ENCODE measurements at places on chromosomes 12 and 14.

GRCh38 chr12:125406131-125406530 is 340.9 kb downstream of the AACS start:
- DNase-seq: peak; percentile 16

- DNase-seq: no peak
Measured at GRCh38 chr12:110010853-110011723, 11.9 kb downstream of the ANKRD13A start.

DNA sequence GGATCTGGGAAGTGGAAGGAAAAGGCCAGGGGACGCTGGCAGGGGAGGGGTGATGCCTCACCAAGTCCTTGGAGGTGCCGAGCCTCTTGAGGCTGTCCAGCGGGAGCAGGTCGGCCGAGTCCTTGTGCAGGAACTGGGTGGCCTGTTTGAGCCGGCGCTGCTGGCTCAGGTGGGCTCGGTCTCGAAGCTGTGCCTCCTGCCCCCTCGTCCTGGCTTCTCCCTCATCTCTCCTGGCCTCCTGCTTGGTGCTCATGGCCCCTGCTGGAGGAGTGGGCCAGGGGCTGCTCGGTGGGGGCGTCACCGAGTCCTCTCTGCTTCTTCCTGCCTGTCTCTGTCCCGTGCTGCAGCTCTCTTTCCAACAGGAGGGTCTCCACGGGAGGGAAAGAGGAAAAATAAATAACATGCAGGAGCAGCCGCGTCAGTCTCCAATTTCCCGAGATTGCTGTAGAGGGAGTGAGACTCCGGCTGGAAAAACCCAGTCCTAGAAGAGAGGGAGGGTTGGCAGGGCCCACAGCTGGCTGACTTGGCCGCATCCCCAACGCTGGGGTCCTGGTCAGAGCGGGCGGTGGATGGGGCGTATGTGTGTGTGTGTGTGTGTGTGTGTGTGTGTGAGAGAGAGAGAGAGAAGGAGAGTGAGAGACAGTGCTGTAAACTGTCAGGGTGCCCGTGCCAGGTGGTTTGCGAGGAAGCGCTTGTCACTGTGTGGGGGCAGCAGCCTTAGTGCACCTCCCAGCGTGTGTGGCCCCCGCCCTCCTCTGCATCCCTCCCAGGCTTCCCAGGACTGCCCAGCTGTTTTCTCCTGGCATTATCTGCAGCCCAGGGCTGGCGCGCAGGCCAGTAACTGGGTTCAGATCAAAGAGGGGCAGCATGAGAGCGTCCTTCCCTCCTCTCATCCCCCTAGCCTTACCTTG is at the start of gene NRIP2:
NRIP2 (minus strand) TSS at position 455 of the 911 bp plus-strand sequence; CDS start at position 403, 52 bp downstream.
- DNase-seq: no peak

DNA sequence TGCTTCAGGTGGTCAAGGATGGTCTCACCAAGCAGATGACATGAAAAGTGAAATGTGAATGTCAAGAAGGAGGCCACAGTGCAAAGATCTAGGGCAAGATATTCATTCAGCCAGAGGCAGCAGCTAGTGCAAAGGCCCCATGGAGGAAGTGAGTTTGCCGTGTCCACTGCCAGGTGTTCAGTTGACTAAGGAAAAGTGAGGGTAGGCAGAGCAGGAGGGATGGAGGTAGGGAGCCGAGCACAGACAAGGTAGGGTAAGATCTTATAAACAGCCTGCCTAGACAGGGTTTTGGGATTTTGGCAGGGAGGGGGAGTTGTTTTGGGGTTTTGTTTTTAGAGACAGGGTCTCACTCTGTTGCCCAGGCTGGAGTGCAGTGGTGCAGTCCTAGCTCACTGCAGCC is 11.9 kb downstream of the PPP2R5C start:
- no peak for DNase-seq

DNA sequence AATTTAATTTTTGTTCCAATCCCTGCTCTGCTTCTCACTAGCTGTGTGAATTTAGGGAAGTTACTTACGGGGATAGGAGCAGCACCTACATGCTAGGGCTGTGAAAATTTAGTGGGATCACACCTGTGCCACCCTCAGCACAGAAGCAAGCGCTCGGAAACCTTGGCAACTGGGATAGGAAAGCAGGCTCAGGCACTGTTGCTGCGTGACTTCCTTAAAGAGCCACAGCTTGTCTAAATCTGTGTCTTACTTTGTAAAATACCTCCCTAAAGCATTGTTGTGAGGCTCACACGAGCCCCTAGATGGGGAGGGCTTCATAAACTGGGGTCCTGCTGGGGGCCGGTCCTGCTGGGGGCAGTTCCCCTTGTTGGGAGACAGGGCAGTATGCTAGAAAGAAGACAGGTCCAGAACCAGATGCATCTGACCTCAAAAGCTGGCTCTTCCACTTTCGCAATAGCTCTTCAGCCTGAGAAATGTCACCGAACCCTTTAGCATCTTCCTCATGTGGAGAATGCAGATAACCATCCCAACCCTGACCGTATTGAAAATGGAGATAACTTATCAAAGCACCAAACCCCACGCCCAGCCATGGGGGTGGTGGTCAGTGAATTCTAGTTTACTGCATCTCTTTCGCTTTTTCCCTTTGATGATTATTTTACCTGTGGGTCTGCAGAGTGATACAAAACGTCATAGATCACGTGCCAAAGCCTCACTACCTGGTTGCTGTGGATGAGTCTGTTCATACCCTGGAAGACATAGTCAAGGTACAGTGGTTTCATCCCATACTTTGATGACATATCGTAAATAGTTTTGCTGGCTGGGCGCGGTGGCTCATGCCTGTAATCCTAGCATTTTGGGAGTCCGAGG is 54.1 kb downstream of the AK7 start:
- DNase-seq: no peak

DNA sequence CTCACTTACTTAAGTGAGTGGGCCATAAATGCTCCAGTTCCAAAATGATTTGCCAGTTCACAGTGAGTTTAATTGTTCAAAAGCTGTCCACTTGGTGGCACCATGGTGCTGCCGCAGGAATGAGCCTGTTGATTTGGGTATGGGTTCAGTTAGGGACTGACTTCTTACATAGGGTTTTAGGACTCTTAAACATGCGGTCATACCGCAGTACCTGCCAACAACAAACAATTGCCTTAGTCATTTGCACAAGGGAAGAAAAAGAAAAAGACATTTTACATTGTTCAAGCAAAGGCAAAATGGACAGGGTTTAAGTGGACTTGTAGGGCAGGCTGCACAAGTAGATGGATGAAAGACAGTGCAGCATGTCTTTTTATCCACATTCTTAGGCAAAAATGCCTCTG is 80.0 kb upstream of the DBX2 start:
- DNase-seq: peak; percentile 58

DNA sequence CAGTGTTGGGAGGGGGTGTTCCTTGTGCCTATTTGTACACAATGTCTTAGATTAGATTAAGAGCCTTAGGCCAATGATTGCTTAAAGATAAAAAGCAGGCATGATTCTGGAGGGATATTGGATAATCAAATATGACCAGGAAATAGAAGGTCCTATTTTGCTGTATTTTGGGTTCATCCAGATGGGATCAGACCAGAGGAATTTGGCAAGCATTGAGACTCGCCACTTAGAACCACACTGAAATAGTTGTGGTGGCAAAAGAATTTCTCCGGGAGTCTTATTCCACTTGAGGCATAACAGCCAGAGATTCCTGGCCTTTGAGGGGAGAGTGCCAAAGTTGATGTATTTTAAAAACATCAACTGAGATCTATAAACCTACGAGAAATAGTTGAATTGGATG is 327.2 kb downstream of the RAD51B start:
- no peak for DNase-seq

DNA sequence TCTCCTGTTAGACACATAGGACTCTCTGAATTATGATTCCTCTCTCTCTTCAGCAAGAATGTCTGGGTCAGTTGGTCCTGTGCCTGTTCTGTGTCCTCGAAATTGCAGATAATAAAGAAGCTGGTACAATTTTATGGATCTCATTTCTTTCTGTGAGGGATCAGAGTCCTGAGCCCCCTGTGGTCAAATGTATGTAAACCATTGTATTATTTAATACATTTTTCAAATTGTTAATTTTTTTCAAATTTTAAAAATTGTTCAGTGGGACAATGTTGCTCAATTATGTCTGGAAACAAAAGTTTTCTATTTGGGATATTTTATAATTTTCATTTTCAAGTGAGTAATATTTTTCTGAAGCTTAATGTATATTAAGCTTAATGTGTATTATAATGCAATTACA is 513.5 kb downstream of the CCER1 start:
- DNase-seq: no peak

GRCh38 chr14:65101631-65102440 is 481 bp downstream of the MAX start:
- no peak for DNase-seq

GRCh38 chr14:75301666-75302325 is 23.2 kb downstream of the FOS start:
- no peak for DNase-seq

DNA sequence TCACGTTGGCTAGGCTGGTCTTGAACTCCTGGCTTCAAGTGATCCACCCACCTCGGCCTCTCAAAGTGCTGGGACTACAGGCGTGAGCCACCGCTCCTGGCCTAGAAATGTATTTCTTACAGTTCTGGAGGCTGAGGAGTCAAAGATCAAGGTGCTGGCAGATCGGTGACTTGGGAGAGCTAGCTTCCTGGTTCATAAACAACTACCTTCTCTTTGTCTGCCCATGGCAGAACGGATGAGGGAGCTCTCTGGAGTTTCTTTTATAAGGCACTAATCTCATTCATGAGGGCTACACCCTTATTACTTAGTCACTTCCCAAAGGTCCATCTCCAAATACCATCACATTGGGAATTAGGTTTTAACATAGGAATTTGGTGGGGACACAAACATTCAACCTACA is 38.9 kb downstream of the SLC17A8 start:
- no peak for DNase-seq

GRCh38 chr12:38771871-38772270 is 133.5 kb downstream of the CPNE8 start:
- DNase-seq: peak; percentile 27

- DNase-seq: no peak
Measured at GRCh38 chr12:111261911-111262676, 106.8 kb downstream of the PHETA1 start.

GRCh38 chr12:76547526-76547925 is 12.0 kb downstream of the OSBPL8 start:
- DNase-seq: no peak

DNA sequence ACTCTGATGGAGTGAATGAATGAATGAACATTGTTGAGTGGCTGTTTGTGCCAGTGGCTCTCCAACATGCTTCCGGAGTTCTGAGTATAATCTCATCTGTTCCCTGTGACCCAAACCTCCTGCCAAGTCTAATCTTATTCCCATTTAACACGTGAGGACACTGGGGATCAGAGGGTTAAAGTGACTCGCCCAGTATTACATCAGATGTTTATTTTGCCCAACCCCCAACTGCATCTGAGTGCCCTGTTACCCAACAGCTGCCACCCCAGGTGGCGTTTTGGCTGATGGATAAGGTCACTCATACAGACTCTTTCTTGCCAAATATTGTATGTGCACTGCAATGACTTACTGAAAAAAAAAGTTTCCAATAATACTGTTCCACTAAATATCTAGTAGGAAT is 210.9 kb downstream of the EXOC5 start:
- DNase-seq: peak; percentile 6

GRCh38 chr12:2845280-2845679 is 10.4 kb upstream of the NRIP2 start:
- DNase-seq: no peak

GRCh38 chr14:59510966-59511365 is 26.6 kb downstream of the JKAMP start:
- no peak for DNase-seq

GRCh38 chr14:58907803-58908202 is 270.0 kb downstream of the DACT1 start:
- DNase-seq: no peak

- no peak for DNase-seq
Measured at GRCh38 chr12:103013741-103014300, 56.3 kb downstream of the ASCL1 start.

DNA sequence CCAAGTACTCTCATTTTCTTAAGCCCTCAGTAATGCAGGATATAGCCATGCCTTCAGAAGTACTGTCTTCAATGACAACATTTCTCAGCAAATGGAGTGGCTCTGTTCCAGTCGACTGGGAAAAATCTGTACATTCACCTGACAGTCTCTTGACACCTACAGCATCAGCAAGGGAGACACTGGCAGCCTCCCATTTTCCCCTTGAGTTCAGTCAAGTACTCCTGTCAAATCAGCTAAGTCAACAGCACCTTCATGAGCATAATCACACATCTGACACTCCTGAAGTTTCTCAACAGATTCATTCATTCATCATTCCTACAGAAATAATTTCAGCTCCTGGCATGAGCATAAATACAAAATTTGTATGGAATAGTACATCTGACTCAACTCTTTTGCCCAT is 46.1 kb downstream of the INTS13 start:
- DNase-seq: no peak

- no peak for DNase-seq
Measured at GRCh38 chr12:50185970-50186663, 18.9 kb upstream of the CERS5 start.

DNA sequence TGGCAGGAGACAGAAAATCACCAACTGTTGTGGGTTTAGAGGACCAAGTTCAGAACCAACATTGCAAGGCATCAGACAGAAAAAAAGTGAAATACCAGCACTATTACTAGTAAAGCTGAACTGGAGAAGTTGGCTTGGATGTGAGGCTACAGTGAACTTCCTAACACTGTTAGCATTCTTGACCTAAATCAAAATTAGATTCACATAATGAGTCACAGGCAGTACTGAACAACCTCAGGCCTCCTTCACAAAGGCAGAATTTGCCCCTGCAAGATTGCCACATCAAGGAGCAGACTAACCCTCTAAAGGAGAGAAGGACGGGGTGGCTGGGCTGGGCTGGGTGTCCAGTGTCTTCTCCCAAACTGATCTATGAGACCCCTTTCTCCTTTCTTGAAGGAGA is 539.7 kb downstream of the SNAPC1 start:
- no peak for DNase-seq

GRCh38 chr12:5088586-5089264 is 45.0 kb downstream of the KCNA5 start:
- DNase-seq: no peak

DNA sequence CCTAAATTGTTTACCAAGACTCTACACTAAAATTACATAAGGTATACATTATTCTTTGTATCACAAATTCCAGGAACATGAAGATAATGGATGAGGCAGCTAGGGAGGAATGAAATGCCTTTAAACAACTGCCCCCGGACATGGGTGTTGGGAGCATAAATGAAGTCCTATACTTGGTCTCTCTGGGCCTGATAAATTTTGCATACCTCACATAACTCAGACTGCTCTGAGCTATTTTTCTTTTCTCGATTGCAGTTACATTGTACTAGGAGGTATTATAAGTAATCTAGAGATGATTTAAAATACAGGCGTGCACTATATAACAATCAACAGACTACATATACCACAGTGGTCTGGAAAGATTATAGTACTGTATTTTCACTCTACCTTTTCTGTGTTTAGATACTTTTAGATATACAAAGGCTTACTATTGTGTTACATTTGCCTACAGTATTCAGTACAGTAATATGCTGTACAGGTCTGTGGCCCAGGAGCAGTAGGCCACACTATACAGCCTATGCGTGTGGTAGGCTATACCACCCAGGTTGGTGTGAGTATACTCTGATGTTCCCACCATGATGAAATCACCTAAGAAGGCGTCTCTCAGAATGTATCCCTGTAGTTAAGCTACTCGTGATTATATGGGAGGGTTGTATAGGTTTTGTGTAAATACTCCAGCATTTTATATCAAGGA is 14.3 kb downstream of the FNTB start:
- DNase-seq: no peak

Data from GM13977 (cell line).